ENCODE measurements at places on chromosomes 2 and 18.
A peak's percentile ranks its signal among the peaks of the same experiment; 100 is the strongest.

DNA sequence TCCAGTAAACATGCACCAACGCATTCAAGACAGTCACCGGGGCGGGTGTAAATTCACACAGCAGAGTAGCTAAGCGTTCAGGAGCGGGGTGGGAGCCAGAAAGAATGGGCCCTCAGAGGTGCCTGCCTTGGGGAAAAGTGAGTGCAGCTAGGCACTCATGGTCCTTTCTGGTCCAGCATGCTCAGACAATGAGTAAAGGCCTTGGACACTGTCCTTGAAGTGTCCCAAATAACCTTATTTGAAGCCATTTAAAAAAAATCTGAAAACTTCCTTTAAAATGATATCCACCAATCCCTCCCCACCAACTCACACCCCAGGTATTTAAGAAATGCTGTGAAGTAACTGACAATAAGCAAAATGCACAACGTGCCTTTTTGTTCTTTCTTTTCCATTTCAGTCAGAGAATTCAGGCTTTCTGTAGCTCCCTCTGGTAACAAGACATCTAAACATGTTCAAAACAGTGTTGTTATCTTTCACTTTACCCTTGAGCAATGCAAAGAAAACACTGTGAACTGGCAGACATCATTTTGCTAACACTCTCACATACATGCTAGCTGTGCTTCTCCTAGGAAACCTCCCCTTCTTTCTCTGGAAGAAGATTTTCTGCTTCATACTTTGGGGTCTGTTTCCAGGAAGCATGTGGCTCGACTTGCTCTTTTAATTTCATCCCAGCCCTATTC lies 445.1 kb upstream of the SPRED2 start:
- DNase-seq, result no peak

DNA sequence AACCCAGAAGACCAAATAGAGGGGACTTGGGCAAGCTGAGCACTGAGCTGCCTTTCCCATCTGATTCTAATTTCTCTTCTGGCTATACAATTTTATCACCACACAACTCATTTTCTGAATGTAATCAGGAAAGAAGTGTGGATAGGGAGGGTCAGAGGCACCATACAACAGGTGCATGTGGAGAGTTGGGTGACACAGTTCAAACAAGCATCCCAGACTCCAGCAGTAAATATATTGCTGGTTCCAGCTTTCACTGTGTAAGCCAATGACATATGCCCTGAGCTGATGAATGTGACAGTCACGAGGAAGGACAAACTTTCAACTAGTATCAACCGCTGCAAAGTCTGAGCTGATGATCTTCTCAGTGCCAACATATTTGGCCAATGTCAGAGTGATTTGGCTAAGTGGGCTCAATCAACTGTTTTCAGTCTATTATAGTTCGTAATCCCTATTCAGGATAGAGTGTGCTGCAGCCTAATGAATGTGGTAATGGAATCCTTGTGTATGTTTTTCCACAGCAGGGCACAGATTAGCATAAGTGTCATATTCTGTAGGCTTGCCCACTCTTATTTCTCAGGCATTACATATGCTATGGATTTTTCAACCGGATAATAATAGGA lies 109.9 kb upstream of the MEIS1 start:
- no peak for DNase-seq

DNA sequence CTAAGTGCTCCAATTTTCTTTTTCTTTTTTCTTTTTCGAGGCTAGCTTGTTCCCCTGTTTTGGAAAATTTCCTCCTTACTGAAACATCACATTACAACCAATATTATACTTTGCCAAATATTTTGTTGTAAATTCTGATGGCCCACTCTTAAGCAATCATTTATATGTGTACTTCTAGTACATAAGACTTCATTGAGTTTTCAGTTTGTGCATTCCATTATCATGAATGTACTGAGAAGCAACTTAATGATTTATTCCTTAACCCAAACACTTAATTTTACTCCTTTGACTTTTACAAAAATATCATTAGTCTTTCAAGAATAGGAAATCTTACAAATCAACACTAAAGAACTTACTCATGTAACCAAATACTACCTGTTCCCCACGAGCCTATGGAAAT lies 242.4 kb downstream of the ARHGAP15 start:
- no peak for DNase-seq

DNA sequence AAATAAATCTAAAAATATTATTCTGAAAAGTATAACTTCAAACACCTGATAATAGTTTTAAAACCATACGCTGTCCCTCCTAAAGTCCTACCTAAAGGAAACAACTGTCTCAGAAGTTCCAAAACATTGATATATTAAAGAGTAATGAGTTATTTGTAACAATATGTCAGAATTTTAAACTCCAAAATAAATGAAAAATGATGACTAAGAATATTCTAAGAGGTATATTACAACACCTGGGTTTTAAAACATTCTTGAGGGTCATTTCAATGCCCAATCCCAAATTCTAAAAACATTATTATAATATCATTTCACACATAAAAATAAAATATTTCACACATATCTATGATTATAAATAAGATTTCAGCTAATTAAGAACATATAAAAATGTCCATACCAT lies 20.2 kb downstream of the KIDINS220 start:
- DNase-seq, result no peak

GRCh38 chr2:30862054-30862651 lies 54.9 kb upstream of the CAPN13 start:
- peak; percentile 53 for DNase-seq

DNA sequence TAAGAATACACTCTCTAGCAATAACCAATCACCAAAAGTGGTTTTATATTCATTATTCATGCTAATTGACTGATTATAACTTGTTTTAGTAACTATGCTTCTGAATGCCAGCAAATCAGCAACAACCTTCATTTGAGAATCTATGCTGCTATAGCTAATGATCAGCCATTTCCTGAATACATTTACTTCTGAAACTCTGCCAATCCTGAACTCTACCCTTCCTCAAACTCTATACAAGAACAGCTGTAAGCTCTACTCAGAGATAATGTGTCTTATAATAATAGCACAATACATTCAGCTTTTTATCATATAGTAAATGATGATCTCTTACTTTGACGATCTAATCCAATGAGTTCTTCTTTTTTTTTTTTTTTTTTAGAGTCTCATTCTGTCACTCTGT lies 85.7 kb upstream of the EPAS1 start:
- no peak for DNase-seq

- no peak for DNase-seq
These were observed 48.3 kb upstream of the STK17B start for GRCh38 chr2:196219671-196220070.

GRCh38 chr2:44291281-44292248 lies 16.3 kb downstream of the SLC3A1 start:
- peak; percentile 11 for DNase-seq
